B cell (primary cell): ENCODE measurements at places on chromosomes 16 and 17. TPM values are rescaled to one million over a fixed set of nuclear protein-coding genes. Genes with fewer than 3 reads are reported as not detected.

DNA sequence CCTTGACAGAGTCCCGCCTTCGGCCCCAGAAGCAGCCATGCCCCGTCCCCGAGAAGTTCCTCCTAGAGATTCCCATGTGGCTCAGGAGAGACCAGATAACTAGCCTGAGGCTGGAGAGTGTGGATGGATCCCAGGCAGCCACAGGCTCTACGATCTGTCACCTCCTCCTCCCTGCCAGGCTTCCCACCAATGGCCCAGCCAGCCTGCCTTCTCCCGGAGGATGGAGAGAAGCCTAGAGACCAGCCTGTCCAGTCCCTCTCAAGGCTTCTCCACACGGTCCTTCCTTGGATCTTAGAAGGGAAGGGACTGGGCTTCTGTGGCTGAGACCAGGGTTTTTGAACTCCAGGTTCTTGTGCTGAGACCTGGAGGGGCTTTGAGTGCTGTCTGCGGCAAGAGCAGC, 1.6 kb upstream of the SMTNL2 start:
- no peaks in the 10 kb centered on the region for H3K36me3 ChIP-seq
- H3K4me1 ChIP-seq = peaks cover 8% of the 10 kb centered on the region
- no peak overlapping the region for H3K27ac ChIP-seq
- no peak for DNase-seq

DNA sequence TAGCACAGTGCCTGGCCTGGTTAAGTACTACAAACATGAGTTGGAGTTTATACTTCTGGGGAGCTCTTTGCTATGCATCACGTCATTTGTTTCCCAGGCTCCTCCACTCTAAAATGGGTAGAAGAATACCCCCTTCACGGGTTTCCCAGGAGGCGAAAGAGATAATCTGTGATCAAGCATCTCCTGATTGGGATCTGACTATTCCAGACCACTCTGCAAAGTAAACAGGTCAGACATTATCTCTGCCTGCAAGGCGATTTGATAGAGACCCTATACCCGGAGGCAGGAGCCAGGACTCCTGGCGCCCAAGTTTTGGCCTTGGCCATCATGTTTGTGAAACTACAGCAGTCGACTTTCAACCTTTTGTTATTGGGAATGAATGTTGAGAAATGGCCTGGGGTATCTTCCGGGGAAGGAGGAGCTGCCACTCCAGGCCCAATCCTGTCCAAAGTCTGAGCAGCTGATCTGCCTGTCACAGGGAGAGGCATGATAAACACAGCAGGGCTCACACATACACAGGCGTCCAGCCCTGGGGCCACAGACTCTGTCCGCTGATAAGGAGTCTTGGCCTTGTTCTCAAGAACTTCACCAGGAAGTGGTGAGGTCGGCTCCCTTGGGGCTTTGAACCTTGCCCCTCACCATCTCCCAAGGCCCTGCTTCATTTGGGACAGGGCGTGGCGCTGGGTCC, 199.9 kb downstream of the MAF start:
- no peaks in the 10 kb centered on the region for H3K36me3 ChIP-seq
- no peaks in the 10 kb centered on the region for H3K4me1 ChIP-seq
- no peak overlapping the region for H3K4me3 ChIP-seq
- H3K27me3 ChIP-seq = no peaks in the 10 kb centered on the region
- DNase-seq = no peak

DNA sequence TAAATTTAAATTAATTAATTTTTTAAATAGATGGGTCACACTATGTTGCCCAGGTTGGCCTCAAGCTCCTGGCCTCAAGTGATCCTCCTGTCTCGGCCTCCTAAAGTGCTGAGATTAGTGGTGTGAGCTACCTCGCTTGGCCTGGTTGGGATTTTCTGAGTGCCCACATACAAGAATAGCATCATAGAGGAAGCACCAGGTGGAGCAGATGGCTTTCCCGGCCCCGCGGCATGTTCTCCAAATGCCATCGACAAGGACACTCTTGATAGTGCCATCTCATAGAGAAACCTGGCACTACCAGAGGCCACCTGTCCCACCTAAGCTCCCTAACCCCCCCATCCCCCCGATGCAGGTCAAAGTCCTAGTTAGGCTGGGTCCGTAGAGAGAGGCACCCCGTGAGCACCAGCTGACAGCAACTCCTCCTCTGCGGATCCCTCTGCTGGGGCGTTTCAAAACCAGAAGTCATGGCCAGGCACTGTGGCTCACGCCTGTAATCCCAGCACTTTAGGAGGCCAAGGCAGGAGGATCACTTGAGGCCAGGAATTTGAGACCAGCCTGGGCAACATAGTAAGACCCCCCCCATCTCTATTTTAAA, 65.9 kb downstream of the DNAH3 start:
- H3K36me3 ChIP-seq = no peaks in the 10 kb centered on the region
- H3K27ac ChIP-seq = no peak overlapping the region
- H3K27me3 ChIP-seq = no peaks in the 10 kb centered on the region
- no peaks in the 10 kb centered on the region for H3K4me1 ChIP-seq

DNA sequence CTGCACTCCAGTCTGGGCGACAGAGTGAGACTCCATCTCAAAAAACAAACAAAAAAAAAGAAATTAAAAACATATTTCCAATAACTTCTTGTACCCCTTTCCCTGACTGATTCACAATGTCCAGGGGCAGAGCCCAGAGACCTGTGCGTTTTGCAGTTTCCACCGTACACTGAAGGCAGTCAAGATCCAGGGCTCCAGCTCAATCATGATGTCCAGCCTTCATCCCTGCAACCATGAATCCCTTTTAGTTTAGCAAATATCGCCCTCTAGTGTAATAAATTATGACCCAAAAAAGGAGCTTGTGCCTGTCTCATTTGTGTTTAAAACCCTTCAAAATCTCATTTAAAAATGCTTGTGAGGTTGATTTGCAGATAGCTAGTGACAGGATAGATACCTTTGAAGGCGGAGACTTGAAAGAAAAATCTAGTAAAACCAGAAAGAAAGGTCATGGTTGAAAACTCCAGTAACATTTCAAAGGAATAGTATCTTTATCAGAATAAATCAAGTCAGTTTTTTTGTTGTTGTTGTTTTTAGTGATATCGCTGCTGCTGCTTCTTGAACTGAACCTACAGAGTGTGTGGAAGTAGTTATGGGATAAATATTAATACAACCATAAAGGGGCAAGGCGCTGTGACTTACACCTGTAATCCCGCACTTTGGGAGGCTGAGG, 3.7 kb upstream of the ERN1 start:
- no peaks in the 10 kb centered on the region for H3K36me3 ChIP-seq
- no peaks in the 10 kb centered on the region for H3K27me3 ChIP-seq
- H3K4me3 ChIP-seq = no peak overlapping the region
- H3K27ac ChIP-seq = no peak overlapping the region
- DNase-seq = peak; percentile 76

The PRSS33 gene
- not detected in 2 replicates for total RNA-seq

The NLRC3 gene
- 35.7 and 39.6 TPM in 2 replicates for total RNA-seq
